ENCODE measurements at places on chromosomes 12 and 14. TPM values are rescaled to one million over a fixed set of nuclear protein-coding genes. Genes with fewer than 3 reads are reported as not detected.

DNA sequence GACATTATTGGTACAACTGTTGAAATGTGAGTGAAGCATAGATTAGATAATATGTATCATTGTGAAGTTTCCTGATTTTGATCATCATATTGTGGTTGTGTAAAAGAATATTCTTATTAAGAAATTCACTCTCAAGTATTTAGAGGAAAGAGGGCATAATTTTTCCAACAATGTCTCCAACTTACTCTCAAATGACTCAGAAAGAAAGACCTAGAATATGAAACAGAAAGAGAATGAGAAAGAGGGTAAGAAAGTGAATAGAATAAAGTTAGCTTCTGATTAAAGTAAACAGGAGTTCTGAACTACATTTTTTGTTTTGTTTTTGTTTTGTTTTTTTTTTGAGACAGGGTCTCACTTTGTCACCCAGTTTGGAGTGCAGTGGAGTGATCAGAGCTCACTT is 123.0 kb downstream of the CPNE8 start:
- no peak overlapping the region for H3K27ac ChIP-seq
- no peaks in the 10 kb centered on the region for H3K27me3 ChIP-seq
- H3K4me1 ChIP-seq: no peaks in the 10 kb centered on the region
- no peak overlapping the region for H3K4me3 ChIP-seq
- DNase-seq: no peak
- H3K36me3 ChIP-seq: no peaks in the 10 kb centered on the region

- DNase-seq: no peak
- H3K4me1 ChIP-seq: no peaks in the 10 kb centered on the region
- no peak overlapping the region for H3K4me3 ChIP-seq
- H3K27ac ChIP-seq: no peak overlapping the region
- H3K36me3 ChIP-seq: no peaks in the 10 kb centered on the region
Measured at GRCh38 chr14:33560718-33561431, 390.0 kb downstream of the EGLN3 start.

GRCh38 chr14:47961634-47962033 is 286.2 kb upstream of the MDGA2 start:
- no peak overlapping the region for H3K4me3 ChIP-seq
- no peaks in the 10 kb centered on the region for H3K36me3 ChIP-seq
- H3K27ac ChIP-seq: no peak overlapping the region
- no peak for DNase-seq
- H3K4me1 ChIP-seq: no peaks in the 10 kb centered on the region

- no peak for DNase-seq
- peaks cover 42% of the 10 kb centered on the region for H3K36me3 ChIP-seq
- H3K4me3 ChIP-seq: no peak overlapping the region
- no peak overlapping the region for H3K27ac ChIP-seq
- H3K27me3 ChIP-seq: no peaks in the 10 kb centered on the region
- H3K4me1 ChIP-seq: no peaks in the 10 kb centered on the region
Measured at GRCh38 chr14:31118892-31119291, 88.7 kb downstream of the HECTD1 start.

DNA sequence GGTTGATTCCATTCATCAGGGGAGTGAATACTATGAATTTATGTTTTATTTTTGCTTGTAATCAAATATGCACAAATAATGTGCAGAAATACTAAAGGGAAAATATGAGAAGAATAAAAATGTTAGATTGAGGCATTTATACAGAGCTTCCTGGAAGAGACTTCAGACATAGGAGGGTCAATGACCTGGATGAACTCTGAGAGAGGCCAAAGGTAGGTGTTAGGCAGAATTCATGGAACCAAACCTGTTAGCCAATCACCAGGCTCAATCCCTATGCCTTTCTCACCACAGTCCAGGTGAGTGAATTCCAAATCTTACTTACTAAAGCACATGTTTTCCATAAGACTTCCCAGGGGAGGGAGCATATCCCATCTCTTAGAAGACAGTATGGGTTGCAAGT is 130.4 kb upstream of the NTF3 start:
- no peak overlapping the region for H3K4me3 ChIP-seq
- H3K27me3 ChIP-seq: no peaks in the 10 kb centered on the region
- DNase-seq: no peak
- H3K27ac ChIP-seq: no peak overlapping the region
- H3K4me1 ChIP-seq: no peaks in the 10 kb centered on the region

GRCh38 chr12:132886529-132887477 is 602 bp downstream of the CHFR start:
- no peaks in the 10 kb centered on the region for H3K36me3 ChIP-seq
- no peak for DNase-seq
- no peaks in the 10 kb centered on the region for H3K27me3 ChIP-seq
- H3K27ac ChIP-seq: peak overlapping the region; percentile 95
- no peaks in the 10 kb centered on the region for H3K4me1 ChIP-seq
- H3K4me3 ChIP-seq: peak overlapping the region; percentile 82

DNA sequence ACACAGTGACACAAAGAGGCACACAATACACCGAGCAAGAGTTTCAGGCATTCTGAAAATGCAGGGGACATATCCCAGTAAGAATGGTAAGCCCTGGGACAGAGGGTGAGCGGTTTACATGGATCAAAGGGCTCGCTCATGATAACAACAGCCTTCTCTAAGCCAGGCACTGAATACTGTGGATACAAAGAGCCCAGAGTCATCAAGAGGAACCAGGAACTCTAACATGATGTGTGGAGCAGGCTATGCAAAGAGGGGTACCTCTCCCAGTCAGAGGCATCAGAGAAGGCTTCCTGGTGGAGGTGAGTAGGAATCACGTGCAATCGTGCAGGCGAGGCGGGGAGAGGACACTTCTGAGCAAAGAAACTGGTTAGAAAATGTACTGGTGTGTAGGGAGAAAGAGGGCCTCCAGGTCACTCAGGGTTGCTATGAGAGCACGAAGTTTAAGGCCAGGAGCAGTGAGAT is 76.9 kb upstream of the EEA1 start:
- no peak overlapping the region for H3K27ac ChIP-seq
- no peak overlapping the region for H3K4me3 ChIP-seq
- no peaks in the 10 kb centered on the region for H3K27me3 ChIP-seq
- H3K4me1 ChIP-seq: peaks cover 15% of the 10 kb centered on the region
- DNase-seq: no peak
- H3K36me3 ChIP-seq: no peaks in the 10 kb centered on the region

DNA sequence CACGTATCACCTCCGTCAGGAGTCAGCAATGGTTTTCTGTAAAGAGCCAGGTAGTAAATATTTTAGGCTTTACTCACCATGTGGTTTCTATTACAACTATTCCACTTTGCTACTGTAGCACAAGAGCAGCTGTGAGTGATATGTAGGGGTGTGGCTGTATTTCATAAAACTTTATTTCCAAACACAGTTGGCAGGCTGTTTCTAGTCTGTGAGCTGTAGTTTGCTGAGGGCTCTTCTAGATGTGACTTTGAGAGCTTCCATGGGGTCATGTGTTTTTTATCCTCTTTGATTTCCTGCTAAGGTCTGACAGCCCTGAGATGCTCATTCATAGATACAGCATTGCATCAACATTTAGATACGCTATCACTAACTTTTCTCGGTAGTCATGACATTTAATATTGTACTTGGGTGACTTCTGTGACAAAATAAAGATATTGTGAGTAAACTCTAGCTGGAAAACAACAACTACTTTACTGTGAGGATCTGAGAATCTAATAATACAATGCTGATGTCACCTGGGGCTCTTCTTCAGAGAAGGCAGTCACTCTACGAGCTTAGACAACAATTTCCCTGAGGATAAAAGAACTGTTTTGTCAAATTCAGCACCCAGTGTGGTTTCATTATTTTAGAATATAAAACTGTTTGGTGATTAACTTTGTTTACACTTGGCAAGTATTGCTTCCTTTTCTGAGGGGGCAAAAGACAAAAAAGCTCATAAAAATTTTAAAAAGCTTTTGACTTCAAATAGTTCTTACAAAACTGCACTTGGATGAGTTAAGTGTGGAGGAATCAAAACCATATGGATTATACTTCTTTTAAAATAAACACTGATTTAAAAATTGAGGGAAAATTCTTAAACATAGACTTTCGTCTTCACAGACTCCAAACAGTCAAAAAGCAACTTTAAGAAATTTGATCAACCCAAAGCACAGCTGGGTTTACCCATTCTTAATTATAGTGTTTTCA is 231.2 kb upstream of the DCN start:
- H3K4me3 ChIP-seq: no peak overlapping the region
- no peaks in the 10 kb centered on the region for H3K27me3 ChIP-seq
- no peak overlapping the region for H3K27ac ChIP-seq
- H3K36me3 ChIP-seq: no peaks in the 10 kb centered on the region
- H3K4me1 ChIP-seq: no peaks in the 10 kb centered on the region
- no peak for DNase-seq

DNA sequence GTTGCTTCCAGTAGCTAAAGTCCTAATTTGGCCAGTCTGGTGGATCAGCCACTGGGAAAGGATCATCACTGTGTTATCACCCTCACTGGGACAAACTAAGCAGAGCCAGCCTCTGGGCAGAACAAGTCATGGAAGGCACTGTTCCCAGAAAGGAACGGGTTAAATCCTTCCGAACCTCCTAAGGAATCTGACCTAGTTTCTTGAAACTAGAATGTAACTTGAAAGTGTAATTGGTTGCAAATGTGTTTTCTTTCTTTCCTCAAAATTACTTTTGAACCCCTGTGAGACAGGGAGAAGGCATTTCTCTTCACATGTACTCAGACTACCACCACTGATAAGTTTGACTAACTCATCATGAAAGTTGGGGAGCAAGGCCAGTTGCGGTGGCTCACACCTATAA is 18.7 kb upstream of the KICS2 start:
- H3K27ac ChIP-seq: no peak overlapping the region
- no peaks in the 10 kb centered on the region for H3K4me1 ChIP-seq
- no peaks in the 10 kb centered on the region for H3K36me3 ChIP-seq
- DNase-seq: no peak

DNA sequence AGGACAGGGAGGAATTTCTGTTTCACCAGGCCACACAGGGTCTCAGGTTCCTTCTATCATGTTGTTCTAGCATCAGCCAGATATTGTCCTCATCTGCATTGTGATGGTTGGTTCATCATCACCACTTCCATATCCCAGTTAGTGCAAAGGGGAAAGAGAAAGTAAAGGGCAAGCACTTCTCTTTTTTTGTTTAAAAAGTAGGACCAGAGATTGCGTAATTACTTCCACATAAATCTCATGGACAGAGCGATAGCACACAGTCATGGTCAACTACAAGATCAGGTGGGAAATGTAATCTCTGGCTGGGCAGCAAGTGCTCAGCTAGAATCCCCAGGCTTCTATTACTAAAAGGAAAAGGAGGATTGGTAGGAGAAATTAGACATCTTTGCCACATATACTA is 155.1 kb downstream of the KIF21A start:
- no peaks in the 10 kb centered on the region for H3K27me3 ChIP-seq
- no peak for DNase-seq
- no peak overlapping the region for H3K4me3 ChIP-seq
- H3K27ac ChIP-seq: no peak overlapping the region
- H3K36me3 ChIP-seq: no peaks in the 10 kb centered on the region
- H3K4me1 ChIP-seq: no peaks in the 10 kb centered on the region

DNA sequence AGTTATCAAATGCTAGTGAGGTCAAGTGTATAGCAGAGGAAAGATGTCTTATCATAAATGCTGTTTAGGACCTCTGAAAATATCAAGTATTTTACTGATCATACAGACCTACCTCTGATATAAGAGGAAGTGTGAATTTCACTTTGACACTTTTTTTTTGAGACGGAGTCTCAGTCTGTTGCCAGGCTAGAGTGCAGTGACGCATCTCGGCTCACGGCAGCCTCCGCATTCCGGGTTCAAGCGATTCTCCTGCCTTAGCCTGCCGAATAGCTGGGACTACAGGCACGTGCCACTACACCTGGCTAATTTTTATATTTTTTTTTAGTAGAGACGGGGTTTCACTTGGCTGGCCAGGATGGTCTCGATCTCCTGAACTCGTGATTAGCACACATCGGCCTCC is 55.1 kb upstream of the PIK3C2G start:
- no peak overlapping the region for H3K4me3 ChIP-seq
- H3K4me1 ChIP-seq: no peaks in the 10 kb centered on the region
- no peaks in the 10 kb centered on the region for H3K36me3 ChIP-seq
- no peak overlapping the region for H3K27ac ChIP-seq

DNA sequence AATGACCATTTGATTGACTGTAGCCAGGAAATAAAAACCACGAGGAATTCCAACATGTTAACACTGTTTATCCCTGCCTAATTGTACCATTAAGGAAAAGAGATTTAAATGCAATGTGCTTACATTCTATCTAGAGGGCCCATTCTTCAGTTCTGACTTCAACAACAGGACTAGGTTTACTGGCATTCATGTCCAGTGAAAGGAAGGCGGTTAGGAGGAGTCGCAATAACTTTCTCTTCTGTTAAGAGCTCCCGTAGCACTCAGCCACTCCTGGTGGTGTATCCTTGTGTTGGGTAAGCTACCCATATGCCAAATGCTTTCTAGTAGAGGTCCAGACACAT is 154.7 kb downstream of the STXBP6 start:
- H3K27ac ChIP-seq: no peak overlapping the region
- no peak overlapping the region for H3K4me3 ChIP-seq
- no peaks in the 10 kb centered on the region for H3K36me3 ChIP-seq
- H3K4me1 ChIP-seq: peaks cover 4% of the 10 kb centered on the region
- DNase-seq: no peak

GRCh38 chr12:118315821-118316220 is 56.9 kb downstream of the TAOK3 start:
- no peaks in the 10 kb centered on the region for H3K36me3 ChIP-seq
- no peak overlapping the region for H3K4me3 ChIP-seq
- H3K27ac ChIP-seq: no peak overlapping the region
- no peak for DNase-seq

DNA sequence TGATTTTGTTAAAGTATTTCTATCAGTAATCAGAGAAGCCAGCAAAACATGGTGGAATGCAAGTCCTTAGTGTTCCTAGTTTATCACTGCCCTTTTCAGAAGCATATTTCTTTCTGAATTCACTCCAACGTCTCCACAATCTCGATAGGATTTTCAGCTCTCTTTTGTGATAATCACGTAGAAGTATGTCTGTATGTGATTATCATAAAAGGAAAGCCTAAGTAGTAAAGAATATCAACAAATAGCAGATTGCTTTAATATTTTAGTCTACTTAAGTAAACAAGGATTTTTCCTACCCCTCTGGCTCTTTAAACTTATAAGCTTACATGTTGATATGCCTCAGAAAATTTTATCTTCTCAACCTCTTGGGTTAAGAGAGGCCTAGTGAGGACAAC is 147.4 kb upstream of the NUDT4 start:
- no peak overlapping the region for H3K27ac ChIP-seq
- H3K4me3 ChIP-seq: no peak overlapping the region
- no peaks in the 10 kb centered on the region for H3K4me1 ChIP-seq
- H3K36me3 ChIP-seq: no peaks in the 10 kb centered on the region

DNA sequence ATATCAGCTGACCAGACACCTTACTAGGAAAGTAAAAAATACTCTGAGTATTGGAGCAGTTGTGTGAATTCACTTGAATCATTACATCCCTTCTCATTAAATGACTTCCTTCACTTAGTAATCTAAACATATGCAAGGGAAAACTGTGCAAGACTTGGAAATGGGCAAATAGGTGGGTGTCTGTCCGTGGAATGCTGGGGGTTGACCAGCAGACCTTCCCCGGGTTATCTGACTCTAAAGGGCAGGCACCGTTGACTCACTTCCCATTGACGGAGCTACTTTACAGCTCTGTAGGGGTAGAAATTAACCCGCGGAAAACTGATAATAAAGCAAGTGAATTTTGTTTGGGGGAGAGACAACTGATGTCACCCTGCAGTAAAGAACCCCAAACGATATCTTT is 199.3 kb downstream of the TTC7B start:
- H3K27ac ChIP-seq: no peak overlapping the region
- H3K36me3 ChIP-seq: no peaks in the 10 kb centered on the region

NKX2-1 gene
- total RNA-seq: not detected

DAO gene
- not detected for total RNA-seq

GALNT6 gene
- 13.9 TPM for total RNA-seq

LMNTD1 gene
- not detected for total RNA-seq

ARHGDIB gene
- 87.4 TPM for total RNA-seq

L3HYPDH gene
- total RNA-seq: 22.2 TPM

DCAF11 gene
- total RNA-seq: 55.4 TPM

GRIN2B gene
- total RNA-seq: not detected
